8988T (cell line): ENCODE measurements at places on chromosomes 7 and 10.

GRCh38 chr10:129426606-129427005, 40.4 kb upstream of the MGMT start:
- DNase-seq = no peak

DNA sequence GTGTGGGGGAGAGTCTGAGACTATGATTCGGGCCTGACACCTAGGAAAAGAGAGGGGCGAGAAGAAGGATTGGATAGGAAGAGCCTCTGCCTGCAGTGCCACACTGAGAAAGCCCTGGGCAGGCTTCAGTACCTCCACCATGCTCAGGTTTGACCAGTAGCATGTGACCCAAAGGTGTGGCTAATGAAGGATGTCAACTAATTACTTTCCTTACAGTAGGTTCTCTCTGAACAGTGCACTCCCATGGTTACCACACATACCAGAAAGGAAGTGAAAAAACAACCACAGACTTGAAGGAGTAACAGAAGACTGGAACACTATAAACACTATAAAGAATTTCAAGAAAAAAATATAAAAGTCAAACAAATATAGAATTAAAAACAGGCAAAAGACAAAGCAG, 46.2 kb downstream of the SEM1 start:
- DNase-seq = no peak

DNA sequence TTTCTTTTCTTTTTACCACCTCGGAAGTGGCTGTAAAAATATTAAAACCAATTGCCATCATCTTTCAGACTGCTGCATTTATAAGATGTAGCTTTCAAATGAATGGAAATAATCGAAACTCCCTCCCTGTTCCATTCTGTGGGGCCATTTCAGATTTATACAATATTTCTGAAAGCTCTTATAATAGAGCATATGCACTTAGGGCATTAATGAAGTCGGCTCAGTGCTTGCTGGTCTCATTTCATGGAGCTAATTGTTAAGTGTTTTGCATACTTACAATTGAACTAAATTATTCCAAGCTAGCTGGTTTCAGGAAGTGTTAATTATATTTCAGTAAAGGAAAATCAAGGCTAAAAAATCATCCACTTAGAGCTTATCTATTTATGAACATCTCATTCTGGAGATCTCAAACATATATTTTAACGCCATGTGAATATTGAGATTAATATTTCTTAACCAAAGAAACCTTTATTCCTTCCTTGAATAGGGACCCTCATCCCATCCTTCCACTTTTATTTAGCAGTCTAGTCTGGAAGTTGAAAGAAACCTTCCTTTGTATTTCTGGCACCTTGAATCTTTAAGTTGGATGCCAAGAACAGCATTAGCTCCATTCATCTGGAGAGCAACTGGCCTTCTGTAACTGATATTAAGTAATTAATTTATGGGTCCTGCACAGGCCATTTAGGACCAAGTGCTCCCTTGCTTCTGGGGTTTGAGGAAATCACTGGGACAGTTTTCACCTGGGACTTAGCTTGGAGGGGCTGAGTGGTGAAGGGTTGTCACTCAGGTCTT, 45.1 kb downstream of the RPS24 start:
- DNase-seq = no peak

DNA sequence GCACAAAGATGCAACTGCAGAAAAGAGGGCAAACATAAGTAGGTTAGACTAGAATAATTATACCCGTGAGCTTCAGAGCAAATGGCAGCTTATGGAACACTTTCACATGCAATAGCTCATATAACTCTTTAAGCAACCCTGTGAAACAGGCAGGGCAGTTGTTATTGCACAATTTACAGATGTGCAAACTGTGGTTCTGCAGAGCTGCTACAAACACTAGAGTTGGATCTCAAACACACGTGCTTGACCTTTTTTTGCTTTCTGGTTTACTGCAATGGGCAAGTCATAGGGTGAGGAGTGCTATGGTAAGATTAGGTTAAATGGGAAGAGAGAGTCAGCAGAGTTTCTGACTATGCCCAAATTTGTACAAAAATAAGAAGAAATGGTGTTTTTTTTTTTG, 610.8 kb downstream of the GATA3 start:
- DNase-seq = no peak

- no peak for DNase-seq
These were observed 582.3 kb upstream of the CNTNAP2 start for GRCh38 chr7:145534301-145534700.

- DNase-seq = no peak
These were observed 32.7 kb downstream of the SLC29A3 start for GRCh38 chr10:71351628-71352319.

- no peak for DNase-seq
These were observed 23.0 kb downstream of the ZNF518A start for GRCh38 chr10:96153070-96153469.

GRCh38 chr7:6262221-6262620, 10.2 kb downstream of the CYTH3 start:
- no peak for DNase-seq

DNA sequence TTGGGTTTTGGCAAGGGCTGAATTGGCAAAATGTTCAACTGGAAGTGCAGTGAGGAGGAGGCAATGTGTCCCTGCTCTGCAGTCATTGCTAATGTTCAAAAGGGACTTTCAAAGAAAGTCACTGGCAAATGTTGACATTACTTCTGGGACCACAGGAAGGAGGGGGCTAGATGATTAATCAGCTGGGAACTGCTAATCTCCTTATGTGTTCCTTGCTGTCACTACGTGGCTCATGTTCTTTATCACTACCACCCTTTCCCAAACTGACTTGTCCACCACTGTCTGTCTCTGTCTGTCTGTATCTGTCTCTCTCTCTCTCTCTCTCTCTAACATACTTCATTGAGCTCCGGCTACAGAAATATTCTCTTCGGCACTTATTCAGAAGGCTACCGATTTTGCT, 86.9 kb upstream of the MTPN start:
- no peak for DNase-seq

GRCh38 chr10:132868995-132869394, 73.4 kb downstream of the CFAP46 start:
- no peak for DNase-seq

- no peak for DNase-seq
These were observed 304.3 kb upstream of the ZMIZ1 start for GRCh38 chr10:78764436-78764835.

DNA sequence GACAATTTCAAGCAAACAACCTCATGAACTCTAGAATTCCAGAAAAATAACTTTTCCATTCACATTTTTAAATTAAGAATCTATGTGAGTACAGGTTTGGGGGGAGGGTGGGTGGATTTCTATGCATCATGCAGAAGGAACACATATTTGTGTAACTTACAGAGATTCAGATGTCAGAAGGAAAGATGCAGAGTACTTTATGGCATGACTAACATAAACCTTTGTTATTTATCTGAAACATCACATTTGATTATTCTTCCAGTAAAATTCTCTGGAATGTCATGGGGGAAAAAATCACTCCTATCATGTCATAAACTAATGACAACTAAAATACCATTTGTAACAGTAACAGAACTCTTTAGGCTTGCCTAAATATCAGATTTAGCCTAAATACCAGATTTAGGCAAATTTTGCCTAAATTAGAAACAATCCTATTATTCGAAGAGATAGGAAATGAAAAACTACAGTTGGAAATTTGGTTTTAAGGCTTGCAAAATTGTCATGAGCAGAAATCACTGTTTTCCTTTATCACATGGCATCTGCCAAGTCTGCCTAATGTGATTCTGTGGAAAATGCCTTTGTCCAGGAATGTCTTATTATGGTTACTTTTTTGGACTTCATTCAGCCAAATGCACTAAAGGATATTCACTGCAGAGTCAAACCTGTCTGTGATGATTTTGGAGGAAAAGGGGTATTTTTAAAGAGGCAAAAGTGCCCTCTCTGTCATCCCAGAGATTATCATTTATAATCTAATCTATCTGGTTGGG, 527.7 kb upstream of the CELF2 start:
- DNase-seq = no peak

GRCh38 chr10:33621101-33621500, 286.6 kb upstream of the NRP1 start:
- DNase-seq = no peak

- no peak for DNase-seq
These were observed 115.7 kb upstream of the RET start for GRCh38 chr10:42960991-42961795.

DNA sequence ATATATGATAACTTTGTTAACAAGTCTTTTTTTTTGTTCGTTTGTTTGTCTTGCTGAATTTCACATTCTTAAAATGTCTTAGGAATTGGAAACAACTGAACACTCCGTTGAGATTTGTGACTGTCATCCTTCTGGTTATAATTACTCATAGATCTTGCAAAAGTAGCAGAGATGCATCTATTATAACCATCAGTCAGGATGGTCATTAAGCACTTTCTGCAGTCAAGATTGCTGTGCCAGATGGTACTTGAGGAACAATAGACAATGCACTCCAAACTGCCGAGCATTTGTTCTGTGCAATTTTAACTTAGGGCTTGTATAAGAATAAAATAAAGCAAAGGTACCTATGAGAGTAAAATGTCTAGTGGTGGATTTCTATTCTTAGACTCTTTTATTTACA, 710.1 kb upstream of the KCND2 start:
- no peak for DNase-seq

GRCh38 chr7:131867461-131867860, 311.0 kb upstream of the PODXL start:
- no peak for DNase-seq

DNA sequence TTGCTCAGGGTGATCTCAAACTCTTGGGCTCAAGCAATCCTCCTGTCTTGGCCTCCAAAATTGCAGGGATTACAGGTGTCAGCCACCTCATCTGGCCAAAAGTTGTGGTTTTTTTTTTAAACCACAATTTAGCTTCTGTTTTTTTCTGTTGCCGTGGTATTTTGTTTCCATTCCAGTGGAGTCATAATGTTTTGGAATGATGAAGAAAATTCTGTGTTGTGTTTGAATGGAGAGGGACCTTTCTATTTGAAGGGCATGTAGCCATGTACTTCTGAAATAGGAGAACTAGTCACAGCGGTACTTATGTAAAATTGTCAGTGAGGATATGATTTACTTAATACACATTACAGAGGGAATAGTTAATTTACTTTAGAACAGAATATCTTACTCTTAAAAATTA, 201.3 kb downstream of the ARL4A start:
- DNase-seq = no peak

DNA sequence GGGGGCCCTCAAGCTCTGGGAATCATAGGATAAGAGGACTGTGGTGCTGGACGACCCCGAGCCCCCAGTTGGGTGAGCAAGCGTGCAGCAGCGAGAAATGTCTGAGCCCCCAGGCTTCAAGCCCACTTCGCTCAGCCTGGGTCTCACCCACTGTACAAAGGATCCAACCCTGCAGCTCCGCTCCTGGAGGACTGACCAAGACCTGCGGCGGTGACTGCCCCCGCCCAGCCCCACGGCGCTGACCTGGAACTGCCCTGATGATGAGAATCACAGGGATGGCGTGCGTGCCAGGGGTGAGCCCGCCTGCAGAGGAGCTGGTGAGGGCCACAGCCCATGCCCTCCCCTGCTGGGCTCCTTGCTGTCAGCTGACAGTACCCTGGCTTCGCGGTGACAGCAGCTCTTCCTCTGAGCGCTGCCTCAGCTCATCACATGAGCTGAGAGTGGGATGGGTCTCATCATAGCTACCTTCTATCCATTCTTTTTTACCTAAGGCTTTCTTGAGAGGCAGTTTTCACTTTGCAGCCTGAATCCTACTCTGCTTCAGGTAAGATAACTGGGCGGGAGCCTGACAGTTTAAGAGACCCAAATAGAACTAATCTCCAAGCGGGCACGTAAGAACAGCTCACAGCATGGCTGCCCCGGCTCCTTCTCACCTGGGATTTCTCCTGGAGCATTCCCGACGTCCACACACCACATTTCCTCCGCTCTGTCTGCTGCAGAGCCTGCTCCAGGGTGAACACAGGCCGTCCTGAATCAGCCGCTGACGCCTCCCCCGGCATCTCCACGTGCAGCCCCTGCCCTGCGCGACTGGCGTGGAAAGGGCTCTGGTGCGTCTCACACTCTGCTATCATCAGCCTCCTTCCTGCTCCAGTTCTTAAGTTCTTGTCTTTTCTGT, 329.9 kb downstream of the PTPRN2 start:
- no peak for DNase-seq

DNA sequence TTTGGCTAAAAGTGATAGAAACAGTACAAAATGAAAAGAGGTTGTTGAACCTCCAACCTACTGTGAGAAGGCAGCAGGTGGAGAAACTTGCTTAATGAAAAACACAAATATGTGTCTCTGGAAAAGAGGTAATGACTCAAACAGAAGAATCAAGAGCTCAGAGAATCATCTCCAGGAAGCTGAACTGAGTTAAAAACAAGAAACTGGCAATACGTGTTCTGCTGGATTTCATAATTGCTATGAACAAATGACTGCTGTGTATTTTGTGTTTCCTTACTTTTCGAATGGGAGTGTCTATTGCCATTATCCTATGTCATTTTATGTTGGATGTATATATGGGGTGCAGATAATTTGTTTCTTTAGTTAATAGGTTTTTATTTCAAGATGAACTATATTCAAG, 401.1 kb downstream of the DGKB start:
- DNase-seq = no peak

- DNase-seq = no peak
These were observed 444.7 kb downstream of the DGKB start for GRCh38 chr7:14457568-14458453.

DNA sequence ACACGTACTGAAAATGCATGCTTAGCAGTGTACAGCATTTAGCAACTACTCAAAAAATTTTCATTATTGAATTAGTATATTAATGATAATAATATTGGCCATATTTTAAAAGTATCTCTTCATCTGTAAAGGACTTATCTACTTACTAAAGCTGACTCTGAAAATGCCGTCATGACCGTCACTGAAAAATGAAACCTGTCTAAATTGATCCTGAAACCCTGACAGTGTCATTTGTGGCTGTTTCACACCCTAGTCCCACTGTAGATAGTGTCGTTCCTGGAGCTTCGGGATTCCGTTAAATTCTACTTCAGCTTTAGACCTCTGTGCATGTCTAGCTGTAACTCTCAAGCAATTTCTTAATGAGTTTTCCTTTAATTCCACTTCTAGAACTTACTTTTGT, 35.8 kb upstream of the EZH2 start:
- DNase-seq = no peak

- DNase-seq = peak; percentile 77
These were observed at the start of gene HPS1 for GRCh38 chr10:98446661-98447221. Gene HPS1 (minus strand): TSS chr10:98446935. CDS start chr10:98443240, 3,695 bp downstream.

DNA sequence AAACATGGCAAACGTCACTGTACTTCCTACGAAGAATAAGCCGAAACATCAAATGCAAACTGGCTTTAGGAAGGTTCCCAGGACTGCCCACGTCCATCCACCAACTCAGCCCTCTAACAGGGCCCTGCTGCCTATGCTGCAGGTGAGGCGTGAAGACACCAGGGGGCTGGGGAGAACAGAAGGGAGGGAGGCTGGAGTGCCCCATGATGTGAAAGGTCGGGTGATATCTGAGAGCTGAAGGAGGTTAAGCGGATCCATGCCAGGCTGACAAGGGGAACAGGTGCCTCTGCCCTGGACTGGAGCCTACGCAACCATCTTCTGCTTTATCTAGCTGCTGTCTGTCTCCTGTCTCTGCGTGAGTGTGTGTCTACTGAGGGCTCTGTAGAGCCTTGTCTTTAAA, 40.2 kb upstream of the ATP6V0A4 start:
- DNase-seq = no peak

- no peak for DNase-seq
These were observed 449.1 kb downstream of the XPNPEP1 start for GRCh38 chr10:109474261-109474660.
